ENCODE measurements at places on chromosomes 2 and 18.

- DNase-seq = no peak
Measured at GRCh38 chr2:26898480-26899078, 50.6 kb downstream of the DPYSL5 start.

- DNase-seq = no peak
Measured at GRCh38 chr2:215712871-215713790, 277.3 kb upstream of the FN1 start.

GRCh38 chr18:24462838-24463775, 2.7 kb downstream of the HRH4 start:
- no peak for DNase-seq

GRCh38 chr2:24870440-24870839, 49.6 kb downstream of the ADCY3 start:
- no peak for DNase-seq

- no peak for DNase-seq
Measured at GRCh38 chr2:224379986-224380385, 21.9 kb downstream of the FAM124B start.

DNA sequence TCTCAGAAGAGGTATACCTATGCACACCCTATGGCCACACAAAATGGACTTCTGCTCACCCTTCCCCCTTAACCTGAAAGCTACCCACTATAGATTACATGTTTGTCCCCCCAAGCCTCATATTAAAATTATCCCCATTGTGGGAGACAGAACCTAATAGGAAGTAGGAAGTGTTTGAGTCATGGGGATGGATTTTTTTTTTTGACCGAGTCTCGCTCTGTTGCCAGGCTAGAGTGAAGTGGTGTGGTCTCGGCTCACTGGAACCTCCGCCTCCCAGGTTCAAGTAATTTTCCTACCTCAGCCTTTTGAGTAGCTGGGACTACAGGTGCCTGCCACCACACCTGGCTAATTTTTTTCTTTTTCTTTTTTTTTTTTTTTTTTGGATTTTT, 98.6 kb downstream of the MREG start:
- no peak for DNase-seq

DNA sequence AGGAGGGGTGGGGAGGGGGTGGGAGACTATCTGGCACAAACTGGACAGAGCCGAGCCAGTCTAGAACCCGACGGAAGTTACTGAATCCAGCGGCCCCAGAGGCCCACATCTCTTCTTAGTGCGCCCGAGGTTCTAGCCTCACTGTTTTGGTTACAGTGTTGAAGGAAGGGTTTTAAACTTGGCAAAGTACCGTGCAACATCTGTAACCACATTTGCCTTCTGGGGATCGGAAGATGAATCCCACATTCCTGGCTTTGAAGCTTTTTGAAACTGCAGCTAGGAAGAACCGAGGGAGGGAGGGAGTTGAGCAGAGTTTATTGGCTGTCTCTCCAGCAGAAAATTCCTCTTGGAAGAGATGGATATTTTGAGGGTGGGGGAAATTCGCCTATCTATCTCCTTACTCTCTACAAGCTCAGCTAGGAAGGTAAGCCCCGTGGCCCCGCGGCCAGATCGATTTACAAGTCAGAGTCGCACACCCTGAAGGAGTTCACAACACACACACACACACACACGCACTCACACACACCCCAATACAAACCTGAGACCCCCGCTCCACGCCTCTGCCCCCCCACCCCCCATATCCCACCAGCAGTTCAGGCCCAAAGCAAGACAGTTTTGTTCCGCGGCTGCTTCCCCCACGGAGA, 1.0 kb downstream of the ACVR1 start:
- no peak for DNase-seq

- DNase-seq = no peak
Measured at GRCh38 chr2:20594048-20594750, 56.7 kb downstream of the HS1BP3 start.

DNA sequence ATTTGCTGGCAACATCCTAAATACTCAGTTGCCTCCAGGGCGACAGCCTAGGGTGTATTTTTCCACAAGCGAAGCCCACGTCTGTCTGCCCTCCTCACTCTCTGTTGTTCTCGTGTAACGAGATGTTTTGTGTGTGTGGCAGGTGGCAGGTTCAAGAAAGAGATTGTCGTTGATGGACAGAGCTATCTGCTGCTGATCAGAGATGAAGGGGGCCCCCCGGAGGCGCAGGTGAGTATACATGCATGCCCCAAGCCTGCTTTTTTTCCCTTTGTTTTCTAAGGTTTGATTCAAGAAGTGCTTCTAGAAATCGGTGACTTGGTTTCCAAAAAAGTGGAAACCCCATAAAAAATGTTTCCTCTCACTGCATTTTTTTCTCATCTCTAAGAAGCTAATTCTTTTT, 247.0 kb downstream of the AGAP1 start:
- DNase-seq = no peak

DNA sequence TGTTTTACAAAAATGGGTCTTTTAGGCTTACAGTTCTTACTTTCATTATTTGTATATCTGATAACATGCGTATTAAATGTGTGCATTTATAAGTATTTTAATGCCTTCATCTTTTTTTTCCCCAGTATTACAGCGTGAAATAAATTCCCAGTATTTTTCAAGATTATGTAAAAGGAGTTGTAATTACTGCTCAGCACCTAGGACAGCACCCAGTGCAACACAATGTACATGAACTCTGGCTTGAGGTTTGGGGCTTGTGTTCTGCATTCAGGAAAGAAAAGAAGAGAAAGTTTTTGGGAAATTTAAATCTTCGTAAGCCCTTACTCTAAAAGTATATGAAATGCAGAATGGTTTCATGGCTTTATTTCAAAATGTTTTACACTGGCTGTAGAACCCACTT, 16.7 kb downstream of the ZNF638 start:
- DNase-seq = no peak

- DNase-seq = no peak
Measured at GRCh38 chr2:168635065-168635577, 167.3 kb upstream of the NOSTRIN start.

DNA sequence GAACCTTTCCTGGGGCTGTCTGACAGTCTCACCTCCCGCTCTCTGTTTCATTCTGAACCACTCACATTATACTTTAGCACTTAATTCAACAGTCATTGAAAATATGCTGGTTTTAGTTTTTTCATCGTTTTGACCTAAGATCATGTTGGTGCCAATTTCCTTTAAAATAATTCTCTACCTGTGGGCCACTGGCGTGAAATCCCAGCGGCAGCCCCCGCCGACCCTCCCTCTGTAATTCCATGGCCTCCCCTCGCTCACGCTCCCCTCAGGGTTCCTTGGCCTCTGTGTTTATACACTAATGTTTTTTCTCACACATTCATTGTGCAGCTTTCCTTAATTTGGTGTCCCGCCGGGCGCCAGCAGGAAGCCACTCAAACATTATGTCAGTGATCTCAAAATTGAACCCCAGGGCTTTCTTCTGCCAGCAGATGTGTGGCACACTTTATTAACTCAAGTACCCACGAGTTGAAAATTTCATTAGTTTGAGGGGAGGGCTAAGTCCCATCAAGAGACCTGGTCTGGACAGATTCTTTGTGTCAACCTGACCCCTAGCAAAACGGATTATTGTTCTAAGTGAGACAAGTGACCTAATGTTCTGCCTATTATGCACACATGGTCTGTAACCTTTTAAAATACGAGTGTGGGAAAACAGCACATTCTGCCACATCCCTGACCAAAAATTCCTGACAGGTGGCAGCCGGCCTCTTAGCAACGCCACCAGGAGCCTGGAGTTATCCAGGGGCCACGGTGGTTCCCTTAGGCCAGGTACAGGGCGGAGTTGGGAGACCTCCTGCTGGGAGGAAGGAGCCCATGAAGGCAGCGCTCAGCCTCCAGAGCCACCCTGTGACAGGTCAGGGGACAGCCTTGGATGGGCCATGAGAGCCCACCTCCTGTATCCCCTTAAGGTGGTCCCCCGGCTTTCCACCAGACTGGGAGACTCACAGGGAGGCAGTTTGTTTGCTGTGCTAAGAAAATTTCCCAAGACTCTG, 53.1 kb downstream of the APOB start:
- DNase-seq = no peak

- no peak for DNase-seq
Measured at GRCh38 chr18:59303656-59304195, 14.7 kb downstream of the CPLX4 start.
